ENCODE measurements at places on chromosomes 1 and 21. TPM values are rescaled to one million over a fixed set of nuclear protein-coding genes. Genes with fewer than 3 reads are reported as not detected.

Gene S100A7
- not detected for polyA plus RNA-seq

DNA sequence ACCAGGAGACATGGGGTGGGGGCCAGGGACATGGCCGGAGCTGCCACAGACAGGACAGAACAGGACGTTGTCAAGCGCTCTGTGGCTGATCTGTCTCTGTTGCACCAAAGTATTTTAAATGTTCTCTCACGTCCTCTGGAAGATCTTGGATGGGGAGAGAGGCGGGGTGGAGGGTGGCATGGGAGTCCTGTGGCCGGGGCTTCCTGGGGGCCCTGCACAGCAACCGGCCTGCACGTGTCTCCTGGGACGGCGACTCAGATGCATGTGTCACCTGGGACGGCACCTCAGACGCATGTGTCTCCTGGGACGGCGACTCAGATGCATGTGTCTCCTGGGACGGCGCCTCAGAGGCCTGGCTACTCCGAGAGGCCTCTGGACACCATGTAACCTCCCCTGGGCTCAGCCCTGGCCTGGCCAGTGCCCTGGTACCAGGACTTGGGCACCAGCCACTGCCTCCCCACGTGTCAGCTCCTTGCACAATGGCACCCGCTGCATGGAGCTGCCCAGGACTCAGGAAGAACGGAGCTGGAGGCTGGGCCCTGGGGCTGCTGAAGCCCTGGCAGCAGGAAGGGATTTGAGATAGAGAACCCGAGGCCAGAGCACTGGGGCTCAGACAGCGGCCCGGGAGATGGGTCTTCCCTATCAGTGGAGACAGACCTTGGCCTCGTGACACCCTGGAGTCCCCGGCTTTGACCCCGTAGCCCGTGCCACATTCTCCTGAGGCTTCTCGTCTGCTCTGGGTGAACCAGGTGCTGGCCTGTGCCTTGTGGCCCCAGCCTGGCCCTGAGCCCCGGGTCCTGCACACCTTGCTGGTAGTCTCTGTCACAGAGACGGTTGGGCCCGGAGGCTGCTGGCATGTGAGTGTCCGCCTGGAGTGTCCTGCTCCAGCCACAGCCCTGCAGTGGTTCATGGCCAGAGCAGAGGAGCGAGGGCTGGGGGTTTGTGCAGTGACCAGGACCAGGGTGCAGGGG, 14.7 kb upstream of the SLC19A1 start:
- no peak for DNase-seq

GRCh38 chr1:173187671-173188237, 19.4 kb downstream of the TNFSF4 start:
- no peak for DNase-seq

- DNase-seq, result no peak
Measured at GRCh38 chr21:44304877-44305293, 5.0 kb downstream of the PFKL start.

DNA sequence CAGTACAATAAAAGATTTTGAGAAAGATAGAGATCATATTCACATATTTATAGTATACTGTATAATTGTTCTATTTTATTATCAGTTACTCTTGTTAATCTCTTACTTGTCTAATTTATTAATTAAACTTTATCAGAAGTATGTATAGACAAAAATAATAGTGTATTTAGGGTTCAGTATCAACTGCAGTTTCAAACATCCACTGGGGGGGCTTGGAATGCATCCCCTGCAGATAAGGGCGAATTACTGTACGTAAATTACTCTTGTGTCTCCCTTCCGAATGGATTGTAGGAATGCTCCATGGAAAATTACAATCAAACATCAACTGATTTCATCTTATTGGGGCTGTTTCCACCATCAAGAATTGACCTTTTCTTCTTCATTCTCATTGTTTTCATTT, at the start of gene OR2L8:
TSS of gene OR2L8 (plus strand) at position 301 of the 400 bp plus-strand sequence. CDS start at position 301, 0 bp downstream.
- DNase-seq, result no peak

GRCh38 chr1:197439708-197440280, 171.7 kb downstream of the CRB1 start:
- DNase-seq, result no peak
